Hematopoietic multipotent progenitor cell (in vitro differentiated cells): ENCODE measurements at places on chromosomes 2 and 18. TPM values are rescaled to one million over a fixed set of nuclear protein-coding genes. Genes with fewer than 3 reads are reported as not detected.

DAPL1 gene
- not detected for total RNA-seq

KLHL29 gene
- under 0.01 TPM for total RNA-seq

- DNase-seq: no peak
Measured at GRCh38 chr2:72129681-72130340, 17.9 kb downstream of the CYP26B1 start.

DNA sequence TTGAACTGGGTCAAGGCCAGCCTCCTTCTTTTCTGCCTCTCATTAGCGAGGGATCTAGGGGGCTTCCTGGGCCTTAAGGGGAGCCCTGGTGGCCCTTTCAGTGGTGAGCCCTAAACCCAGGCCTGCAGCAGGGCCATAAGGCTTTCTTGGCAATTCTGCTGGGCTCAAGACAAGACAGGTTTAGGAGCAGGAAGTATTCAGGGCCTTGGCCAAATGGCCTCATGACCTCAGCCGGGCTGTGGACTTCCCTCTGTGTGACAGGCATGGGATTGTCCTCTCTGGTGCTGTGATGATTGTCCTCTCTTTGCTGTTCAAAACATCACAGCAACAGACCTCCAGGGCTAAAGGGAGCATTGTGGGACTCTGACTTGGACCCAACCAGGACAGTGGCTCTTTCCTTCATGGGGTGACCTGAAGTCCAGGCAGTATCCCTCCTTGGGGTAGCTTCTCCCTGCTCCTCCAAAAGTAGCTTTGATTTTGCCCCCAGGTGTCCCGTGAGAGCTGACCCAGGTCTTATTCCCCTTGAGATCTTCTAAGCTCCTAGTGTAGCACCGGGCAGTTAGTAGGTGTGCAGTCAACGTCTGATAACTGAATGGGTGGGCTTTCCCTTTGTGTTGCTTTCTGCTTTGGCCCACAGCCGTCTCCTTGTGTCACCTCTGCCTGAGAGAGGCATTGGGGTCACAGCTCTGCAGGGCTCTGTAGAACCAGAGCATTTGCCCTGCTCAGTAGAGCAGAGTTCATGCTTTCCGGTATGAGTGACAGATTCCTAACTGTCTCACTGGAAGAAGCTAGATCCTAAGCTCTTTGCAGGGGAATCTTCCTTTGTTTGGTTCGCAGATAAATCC lies 14.7 kb downstream of the FOSL2 start:
- no peak for DNase-seq

DNA sequence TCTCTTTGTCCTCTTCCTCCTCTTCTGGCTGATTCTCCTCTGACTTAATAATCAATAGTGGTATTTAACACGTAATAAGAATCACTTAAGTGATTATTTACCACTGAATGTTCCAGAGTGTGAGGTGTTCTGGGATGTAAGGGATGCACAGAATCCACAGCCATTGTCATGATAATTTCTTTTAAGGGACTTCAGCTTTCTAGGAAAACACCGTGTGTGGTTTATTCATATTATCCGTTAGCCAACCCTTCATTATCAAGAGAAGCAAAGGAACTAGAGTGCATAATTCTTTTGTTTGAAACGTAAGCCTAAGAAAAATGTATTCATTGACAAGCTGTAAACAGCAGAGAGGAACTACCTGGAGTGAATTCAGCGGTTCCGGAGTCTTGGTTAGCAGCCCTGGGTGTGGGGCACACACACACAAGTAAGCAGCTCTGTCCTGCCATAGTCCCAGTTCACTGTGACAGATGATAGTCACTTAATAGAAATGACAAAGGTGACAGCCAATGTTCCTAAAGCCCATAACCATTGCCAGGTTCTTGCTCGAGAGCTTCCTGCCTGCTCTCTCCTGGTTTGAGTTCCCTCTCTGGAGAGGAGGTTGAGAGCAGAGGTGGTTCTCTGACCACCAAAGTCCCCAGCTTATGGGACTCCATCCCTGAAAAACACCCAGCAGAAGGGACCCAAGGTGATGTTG lies 101.9 kb downstream of the ACOXL start:
- no peak for DNase-seq
